ENCODE measurements at places on chromosomes 4 and X. TPM values are rescaled to one million over a fixed set of nuclear protein-coding genes. Genes with fewer than 3 reads are reported as not detected.

- DNase-seq = no peak
Measured at GRCh38 chr4:3288571-3289094, 4.2 kb upstream of the RGS12 start.

USP26 gene
- not detected for total RNA-seq

KDR gene
- total RNA-seq = 496 TPM

- no peak for DNase-seq
Measured at GRCh38 chr4:7872264-7872771, 67.3 kb downstream of the AFAP1 start.

DNA sequence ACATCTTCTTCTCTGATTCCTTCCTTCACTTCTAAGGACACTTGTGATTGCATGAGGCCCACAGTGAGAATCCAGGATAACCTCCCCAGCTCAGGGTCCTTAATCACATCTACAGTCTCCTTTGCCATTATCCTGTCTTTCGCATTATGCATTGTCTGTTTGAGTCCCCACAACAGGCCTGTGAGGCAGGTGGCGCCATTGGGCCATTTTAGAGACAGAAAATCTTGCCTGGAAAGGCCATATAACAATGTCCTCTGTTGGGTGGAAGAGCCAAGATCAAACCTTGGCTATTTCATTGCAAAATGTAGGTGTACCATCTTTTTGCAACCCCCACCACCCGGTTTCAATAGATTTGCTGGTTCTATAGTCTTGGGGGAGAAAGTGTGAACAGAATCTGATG lies 11.8 kb upstream of the DCUN1D4 start:
- no peak for DNase-seq

SSX4B gene
- total RNA-seq = not detected

DNA sequence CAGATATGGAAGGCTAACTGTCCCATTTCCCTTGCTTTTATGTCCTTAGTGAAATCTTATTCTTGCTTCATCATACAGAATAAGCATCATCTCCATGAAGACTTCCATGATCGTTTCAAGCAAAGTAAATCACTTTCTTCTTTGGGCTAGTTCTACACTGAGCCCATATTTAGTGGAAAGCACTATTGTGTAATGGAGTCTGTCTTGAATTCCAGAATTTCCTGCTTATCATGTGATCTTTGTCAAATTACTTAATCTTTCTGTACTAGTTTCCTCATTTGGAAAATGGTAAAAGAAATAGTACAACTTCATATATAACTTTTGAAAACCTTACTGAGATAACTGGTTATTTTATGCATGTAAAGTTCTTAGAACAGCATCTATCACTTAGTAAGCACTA lies 7.6 kb downstream of the ANAPC10 start:
- DNase-seq = no peak

SPANXA1 gene
- not detected for total RNA-seq

GRCh38 chrX:14501327-14501726 lies 28.0 kb upstream of the GLRA2 start:
- DNase-seq = no peak

WDR1 gene
- total RNA-seq = 382 TPM

DNA sequence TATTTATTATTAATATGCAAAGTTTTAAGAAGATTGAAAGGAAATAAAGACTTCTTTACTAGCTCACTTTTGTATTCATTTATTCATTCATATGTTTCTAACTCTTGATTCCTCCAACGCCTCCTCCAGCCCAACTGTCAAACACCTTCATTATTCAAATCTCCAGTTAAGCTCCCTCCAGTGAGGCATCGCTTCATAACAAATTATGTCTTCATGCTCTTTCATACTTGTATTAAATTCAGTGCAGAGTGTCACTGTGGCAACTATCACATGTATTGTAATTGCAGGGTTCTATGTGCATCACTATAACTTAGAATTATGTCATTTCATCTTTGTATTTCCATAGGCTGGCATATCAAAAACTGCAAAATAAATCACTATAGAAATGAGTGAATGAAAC lies 1394.2 kb upstream of the PCDH7 start:
- no peak for DNase-seq

All from glomerular endothelial cell (primary cell).